Ureter (tissue), 1 donor: ENCODE measurements at places on chromosomes 4 and X.

DNA sequence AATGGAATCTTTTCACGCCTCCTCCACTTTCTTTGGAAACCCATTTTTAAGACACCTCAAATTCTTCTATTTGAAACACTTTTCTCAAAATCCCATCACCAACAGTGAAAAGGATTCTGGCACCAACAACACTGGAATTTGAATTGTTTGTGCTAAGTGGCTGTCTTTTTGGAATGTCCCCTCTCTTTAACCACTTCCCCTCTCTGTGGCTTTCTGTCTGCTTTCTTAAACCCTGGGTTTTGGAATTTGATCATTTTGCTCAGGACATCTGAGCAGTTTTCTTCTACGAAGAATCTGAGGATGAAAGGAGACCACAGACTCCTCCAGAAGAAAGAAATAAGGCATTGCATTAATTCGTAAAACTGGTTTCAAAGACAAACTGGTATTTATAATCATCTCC, 89.0 kb downstream of the MXRA5 start:
- DNase-seq, result no peak

DNA sequence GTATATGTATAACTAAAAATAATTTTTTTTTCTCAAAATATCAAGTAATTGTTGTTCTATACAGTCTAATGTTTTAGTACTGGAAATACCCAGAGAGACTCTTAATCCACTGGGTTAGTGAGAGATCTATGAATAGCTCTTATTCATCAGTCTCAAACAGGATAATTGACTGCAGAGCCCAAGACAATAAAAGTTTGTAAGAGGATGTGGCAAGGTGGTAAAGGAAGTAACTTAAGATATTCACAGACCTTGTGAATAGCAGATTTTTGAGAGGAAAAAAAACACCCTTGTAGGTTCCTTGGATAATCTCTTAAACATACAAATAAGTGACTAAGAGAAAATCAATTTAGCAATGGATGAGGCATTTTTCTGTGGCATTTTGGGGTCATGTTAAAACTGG, 210.9 kb upstream of the FAM241A start:
- no peak for DNase-seq

GRCh38 chr4:4871242-4871572, 11.7 kb downstream of the MSX1 start:
- no peak for DNase-seq

- no peak for DNase-seq
Observed at GRCh38 chrX:43562372-43562771, 93.7 kb upstream of the MAOA start.

DNA sequence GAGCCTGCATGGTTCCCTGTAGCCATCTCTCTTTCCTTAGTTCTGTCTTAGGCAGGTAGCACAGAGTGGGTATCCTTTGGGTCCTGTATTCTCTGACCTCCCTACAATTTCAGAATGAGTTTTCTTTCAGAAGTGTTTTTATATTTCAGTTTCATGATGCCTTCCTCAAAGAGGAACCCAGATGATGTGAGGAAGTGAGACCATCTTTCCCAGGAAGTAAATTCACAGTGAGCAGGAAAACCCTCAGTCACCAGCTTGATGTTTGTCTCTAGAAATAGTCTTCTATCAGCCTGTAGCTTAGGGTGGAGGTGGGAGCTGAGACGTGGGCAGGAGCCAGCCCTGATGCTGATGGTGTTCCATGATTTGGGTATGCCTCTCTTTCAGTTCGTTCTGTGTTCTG, 16.9 kb downstream of the PLAC1 start:
- DNase-seq, result no peak

DNA sequence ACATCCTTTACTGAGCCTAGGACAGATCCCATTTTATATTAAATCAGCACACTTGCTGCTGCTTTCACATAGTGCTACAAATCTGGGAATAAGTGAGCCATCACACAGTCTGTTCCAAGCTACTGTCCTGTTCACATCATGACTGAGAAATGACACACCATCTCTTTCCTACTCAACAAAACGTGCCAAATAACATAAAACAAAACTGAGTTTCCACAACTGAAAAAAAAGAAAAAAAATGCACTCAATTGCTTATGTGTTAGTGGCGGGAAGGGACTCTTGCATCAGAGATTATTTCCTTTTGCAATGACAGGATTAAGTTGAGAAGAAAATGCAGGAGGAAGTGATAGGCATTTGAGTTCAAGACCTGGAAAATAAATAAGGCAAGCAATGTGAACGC, 109.0 kb downstream of the SHROOM4 start:
- DNase-seq, result no peak
